H4 (cell line): ENCODE measurements at places on chromosomes 3 and 15.

DNA sequence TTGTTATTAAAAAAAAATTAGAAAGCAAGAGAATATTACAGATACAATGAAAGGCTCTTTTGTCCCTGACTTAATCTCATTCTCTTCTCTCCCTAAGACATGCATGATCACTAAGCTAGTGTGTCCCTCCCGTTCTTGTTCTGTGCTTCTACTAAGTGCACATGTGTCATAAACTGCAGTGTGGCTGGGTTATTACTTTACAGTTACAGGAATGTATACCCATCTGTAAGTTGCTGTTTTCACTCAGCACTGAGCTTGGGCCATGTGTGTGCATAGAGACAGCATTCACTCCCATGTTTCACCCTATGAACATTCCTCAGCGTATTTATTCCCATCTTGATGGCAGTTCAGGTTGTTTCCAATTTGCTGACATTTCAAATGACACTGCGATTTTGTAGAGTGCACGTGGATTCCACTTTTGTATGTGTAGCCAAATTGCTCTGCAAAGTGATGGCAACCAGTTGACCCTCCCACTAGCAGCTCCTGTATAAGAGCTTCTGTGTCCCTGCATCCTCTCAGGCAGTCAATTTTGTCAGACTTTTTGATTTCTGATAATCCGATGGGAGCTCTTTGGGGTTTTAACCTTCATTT, 145.8 kb upstream of the UBE2E1 start:
- DNase-seq: no peak

DNA sequence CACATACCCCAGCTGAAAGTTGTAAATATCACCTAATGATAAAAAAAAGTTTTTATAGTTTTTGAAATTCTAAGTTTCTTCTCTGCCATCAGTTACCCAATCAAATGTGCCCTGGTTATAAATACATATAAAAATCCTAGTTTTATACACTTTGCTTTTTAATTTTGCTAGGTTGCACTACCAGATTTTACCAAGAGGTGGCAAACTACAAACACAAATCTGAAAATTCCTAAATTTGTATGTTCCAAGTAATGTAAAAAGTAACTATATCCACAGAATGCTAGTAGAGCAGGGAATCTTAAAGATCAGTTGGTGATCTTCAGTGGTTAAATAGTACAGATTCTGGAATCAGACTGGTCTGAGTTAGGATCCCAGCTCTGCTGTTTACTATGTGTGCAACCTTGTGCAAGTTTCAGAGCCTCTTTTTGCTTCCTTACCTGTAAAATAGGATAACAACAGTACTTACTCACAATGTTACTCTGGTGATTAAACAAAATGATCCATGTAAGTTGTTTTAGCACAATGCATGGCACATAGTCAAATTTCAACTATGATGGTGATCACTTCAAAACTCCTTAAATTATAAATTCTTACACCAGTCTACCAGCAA, 11.0 kb downstream of the TRPM7 start:
- no peak for DNase-seq

DNA sequence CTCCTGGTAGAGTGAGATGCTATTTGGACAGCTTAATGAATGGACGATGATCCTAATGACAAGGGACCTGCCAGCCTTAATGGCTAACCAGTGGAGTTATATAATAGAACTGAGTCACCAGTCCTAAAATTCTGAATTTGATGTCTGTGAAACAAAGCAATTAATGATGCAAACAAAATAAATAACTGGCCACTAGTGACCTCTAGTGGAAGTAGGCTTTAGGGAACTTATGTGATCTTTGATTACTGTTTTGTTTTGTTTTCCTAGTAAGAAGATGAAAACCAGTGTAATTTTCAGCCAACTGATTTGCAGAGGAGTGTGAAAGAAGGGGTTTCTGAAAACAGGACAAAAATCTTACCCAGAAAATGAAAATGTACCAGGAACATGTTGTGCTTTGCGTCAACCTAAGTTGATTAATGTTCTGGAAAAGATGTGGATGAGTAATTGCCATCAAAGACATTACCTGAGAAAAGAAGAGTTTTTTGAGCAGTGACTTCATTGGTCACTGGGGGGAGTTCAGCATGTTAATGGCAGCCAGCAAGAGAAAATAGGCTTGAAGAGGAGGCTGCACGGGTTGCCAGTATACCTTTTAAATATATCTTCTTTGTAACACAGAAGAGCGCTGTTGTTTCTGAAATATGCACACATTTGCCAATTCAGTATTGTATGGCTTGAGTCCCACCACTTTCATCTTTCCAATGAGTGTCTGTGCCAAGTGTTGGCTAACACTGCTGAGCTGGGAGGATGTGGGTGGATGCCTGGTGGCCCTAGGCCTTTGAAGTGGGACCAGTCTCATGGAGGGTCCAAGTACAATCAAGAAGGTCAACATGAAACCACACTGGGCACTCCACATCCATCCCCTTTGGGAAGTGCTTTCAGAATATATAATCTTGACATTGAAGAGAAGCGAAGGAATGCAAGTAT, 9.3 kb downstream of the VEPH1 start:
- DNase-seq: peak; percentile 52

DNA sequence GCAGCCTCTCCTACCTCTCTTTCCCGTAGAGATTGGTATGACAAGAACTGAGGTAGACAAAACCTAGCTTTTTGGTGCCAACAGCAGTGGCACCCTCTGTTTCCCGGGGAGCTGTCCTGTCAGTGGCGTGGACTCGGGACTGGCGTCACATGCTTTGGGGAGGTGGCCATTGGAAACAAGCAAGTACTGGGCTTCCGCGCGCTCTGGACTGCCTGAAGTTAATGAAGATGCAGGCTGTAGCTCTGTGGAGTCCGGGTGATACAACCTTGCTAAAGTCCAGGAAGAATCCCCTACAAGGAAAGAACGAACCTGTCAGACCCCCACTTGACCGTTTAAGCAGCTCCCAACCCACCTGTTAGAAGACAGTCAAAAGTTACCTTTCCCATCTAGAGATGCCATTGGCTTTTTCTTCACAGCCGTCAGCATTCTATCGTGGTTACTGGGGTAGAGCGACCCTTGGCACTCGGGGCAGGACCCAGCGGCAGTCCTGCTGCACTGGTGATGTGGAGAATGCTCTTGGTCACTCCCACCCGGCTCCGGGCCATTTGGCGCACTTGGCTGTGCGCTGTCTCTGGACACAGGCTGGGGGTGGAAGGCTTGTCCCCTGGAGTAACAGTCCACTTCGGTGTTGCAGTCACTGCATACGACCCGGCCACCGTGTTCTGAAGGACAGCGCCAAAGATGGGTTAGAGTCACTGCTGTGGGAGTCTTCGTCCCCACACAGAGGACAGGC, 120.5 kb downstream of the LRIG1 start:
- DNase-seq: no peak

DNA sequence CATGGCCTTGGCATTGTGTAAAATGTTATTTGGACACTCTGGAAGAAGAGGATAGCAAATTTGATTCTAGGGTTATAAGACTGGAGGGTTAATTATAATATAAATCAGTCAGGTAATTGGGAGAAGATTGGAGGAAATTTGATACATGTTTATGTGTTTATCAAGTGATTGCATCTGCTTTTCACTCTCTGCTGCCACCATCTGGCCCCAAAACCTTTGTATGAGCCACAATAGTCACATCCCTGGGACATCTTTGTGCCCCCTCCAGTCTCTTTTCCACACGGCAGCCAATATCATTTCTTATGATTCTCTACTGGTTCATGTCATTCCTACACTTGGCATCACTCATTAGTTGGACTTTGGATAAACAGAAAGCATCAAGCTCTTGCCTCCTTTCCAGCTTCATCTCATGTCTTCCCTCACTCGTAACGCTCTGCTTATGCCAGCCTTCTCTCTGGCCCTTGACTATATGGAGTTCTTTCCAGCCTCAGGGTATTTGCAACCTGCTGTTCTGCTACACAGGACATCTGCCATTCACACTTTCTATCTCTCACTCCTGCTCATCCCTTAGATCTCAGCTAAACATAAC, 602.3 kb upstream of the SUCLG2 start:
- no peak for DNase-seq

DNA sequence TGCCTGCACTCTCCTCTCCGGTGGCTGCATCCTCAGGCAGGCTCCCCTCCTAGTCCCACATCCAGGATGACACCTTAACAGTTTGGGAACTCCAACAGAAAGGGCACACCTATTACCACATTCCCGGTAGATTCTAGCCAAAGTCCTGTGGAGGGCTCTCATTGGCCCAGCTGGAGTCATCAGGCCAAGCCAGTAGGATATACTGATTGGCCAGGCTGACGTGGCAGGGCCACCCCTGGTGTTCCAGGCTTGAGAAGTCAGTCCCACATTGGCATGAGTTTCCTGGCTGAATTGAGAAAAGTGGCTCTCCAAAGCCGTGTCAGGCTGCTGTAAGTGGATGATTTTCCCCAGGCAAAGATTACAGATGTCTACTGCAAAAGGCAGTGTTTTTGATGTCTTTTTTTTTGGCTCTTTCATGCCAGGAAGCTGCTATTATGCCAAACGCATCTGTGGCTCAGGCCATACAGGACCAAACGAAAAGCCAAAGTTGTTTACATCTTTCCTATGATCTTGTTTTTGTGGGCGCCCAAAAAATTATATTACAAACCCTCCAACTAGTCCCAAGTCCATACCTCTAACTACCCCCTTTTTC, 6.6 kb upstream of the BLM start:
- no peak for DNase-seq

GRCh38 chr3:59262076-59262498, 212.3 kb upstream of the CFAP20DC start:
- DNase-seq: no peak

- peak; percentile 56 for DNase-seq
Measured at GRCh38 chr15:57138349-57138788, 219.9 kb downstream of the TCF12 start.
